ENCODE measurements at places on chromosomes 6 and 20.

DNA sequence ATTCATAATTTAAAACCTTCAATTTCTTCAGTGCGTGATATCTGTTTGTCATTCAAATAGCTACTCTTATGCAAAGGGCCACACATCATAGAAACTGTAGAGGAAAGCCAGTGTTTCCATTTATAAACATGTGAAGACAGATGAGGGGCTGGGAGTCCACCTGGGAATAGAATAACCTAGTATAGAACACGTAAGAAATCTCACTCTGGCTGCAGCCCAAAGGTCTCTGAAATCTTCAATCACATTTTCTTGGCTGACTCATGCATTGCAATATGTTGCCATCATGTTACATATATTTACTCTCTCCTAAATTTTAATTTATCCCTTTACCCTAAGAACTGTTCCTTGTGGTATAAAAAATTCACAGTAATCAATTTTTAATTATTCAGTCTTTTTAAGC, 123.2 kb downstream of the ELOVL4 start:
- DNase-seq, result no peak

DNA sequence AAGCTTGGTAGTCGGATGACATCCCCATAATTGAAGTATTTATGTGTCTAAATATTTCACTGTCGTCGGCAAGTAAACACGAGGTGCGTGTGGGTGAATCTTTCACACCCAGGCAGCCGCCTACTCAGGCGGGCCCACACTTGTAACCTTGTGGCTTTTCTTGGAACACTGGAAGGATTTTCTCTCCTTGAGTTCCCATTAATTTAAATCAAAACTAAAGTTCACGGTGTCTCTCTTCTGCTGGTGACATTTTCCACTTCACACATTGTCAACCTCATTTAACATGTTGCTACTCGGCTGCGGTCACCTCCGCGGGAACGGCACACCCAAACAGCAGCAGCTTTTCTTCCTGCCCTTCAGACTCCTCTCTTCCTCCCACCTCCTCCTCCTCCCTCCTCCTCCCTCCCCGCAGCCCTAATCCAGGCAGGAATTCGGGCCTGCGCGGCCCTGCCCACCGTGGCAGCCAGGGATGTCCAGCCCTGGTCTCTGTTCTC, 336.6 kb downstream of the QKI start:
- no peak for DNase-seq

GRCh38 chr6:24228681-24229255, 102.8 kb downstream of the NRSN1 start:
- peak; percentile 88 for DNase-seq

DNA sequence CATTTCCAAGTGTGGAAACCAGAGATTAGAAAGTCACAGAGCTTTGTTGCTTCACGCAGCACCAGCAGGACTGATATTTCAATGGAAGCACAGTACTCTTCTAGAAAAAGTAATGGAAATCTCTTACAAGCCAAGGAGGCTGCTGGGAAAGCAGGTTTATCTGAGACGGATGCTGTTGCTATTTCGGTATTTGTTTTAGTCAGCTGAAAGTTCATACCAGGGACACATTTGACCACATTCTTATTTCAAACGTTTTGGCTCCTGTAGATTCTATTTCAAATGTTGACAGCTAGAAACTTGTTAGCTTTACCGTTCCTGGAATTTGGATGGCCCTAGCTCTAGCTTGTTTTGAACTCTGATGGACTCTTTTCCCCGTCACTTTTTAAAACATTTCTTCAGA, 3.7 kb upstream of the TMEM242 start:
- DNase-seq, result peak; percentile 10

DNA sequence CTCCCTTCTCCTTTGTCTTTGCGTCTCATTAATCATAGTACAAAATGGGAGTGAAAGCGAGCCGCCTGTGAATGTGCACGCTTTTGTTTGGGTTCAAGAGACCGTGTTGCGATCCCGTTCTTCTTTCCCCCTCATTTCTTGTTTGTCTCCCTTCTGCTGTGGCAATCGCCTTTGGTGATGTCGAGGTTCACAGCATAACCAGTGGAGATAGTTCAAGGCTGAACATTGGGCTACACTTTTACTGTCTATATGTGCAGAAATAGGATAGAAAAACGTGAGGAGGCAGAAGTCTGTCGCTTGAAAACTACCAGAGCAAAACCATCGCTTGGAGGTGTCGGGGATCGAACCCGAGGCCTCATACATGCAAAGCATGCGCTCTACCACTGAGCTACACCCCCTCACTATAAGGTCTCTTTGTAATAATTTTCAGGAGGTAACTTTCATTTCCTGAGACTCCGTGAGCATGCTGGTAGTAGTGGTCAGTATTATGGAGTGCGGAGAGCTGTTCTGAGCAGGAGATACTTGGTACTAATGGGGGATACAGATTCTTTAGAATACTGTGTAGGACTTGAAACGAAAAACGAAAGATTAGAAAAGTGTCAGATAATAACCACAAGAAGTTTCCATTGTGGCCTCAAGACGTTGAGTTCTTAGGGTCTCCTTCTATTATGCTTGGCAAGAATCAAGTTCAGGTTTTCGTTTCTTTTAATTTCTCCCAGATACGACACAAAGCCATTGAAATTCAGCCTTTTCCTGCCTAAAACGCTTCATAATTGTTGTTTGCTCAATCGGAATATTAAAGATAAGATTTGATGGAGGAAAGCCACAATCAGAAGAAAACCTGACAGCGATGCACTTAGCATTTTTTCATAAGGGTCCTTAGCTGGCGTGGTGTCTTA, 106.6 kb downstream of the TRIM27 start:
- peak; percentile 54 for DNase-seq

DNA sequence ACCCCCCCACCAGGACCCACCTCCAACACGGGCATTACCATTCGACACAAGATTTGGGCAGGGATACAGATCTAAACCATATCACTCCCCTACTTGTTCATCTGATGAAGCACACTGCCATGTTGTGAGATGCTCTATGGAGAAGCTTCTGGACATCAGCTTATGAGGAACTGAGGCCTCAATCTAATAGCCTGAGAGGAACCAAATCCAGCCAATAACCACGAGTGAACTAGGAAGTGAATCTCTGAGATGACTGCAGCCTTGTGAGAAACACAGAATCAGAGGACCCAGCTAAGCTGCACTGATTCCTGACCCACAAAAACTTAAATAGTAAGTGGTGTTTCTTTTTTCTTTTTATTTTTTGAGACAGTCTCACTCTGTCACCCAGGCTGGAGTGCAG, 21.6 kb upstream of the ZBTB2 start:
- no peak for DNase-seq

DNA sequence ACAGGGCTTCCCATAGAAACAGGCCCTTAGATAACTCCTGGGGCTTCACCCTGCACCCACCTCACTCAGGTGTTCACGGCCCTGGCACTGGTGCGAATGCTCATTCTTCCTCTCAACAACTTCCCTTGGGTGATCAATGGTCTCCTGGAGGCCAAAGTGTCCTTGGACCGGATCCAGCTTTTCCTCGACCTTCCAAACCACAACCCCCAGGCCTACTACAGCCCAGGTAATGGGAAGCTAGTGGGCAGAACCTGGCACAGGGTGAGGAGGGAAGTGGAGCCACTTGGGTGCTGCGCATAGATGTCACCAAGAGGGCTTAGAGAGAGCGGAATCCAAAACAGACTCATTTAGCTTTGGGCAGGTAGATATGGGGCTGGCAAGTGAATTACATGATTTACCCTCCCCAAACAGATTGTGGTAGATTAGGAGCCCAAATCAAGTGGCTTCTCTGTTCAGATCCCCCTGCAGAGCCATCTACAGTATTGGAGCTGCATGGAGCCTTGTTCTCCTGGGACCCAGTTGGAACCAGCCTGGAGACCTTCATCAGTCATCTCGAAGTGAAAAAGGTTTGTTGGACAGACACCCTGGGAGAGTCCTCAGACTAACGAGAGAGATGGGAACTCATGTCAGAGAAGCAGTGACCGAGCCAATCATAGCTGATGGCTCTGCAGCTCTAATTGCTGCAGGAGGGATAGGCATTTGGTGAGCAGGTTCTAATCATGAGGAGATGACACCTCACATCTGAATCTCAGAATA, 8.5 kb downstream of the ABCC10 start:
- DNase-seq, result no peak

GRCh38 chr20:60372822-60373221, 414.6 kb downstream of the CDH26 start:
- DNase-seq, result no peak

GRCh38 chr20:38883081-38883980, 42.9 kb upstream of the FAM83D start:
- peak; percentile 89 for DNase-seq
